Foreskin keratinocyte (primary cell): ENCODE measurements at places on chromosomes 7 and 10.

- no peak for DNase-seq
These were observed 78.8 kb upstream of the CPXM2 start for GRCh38 chr10:123970207-123970926.

GRCh38 chr10:88987243-88987725, 3.3 kb upstream of the FAS start:
- no peak for DNase-seq

DNA sequence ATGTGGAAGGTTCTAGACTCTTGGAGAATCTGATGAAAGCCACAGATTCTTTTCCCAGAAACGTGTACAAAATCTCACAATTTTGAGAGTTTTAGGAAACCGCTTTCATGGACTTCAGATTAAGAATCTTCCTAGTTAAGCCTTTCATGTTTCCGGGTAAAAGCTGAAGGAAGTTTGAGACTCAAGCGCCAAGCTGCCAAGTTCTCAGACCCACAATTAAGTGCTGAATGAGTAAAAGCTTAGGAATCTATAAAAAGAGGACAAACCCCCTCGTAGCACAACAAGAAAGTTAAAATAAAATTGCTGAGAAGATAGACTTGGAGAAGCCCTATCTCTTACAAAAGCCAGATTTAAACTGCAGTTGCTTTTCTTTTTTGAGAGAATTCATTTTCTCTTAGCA, 99.6 kb downstream of the ST8SIA6 start:
- DNase-seq: no peak

- no peak for DNase-seq
These were observed 5.5 kb downstream of the NOD1 start for GRCh38 chr7:30472784-30473775.
